ENCODE measurements at places on chromosomes 1 and 21. TPM values are rescaled to one million over a fixed set of nuclear protein-coding genes. Genes with fewer than 3 reads are reported as not detected.
A peak's percentile ranks its signal among the peaks of the same experiment; 100 is the strongest.

- no peak for DNase-seq
Observed at GRCh38 chr1:152159144-152159543, at the start of gene RPTN. Gene RPTN (minus strand): TSS chr1:152159228. CDS start chr1:152157889, 1,339 bp downstream.

Gene RAB3B
- total RNA-seq, result 1.4 TPM

DNA sequence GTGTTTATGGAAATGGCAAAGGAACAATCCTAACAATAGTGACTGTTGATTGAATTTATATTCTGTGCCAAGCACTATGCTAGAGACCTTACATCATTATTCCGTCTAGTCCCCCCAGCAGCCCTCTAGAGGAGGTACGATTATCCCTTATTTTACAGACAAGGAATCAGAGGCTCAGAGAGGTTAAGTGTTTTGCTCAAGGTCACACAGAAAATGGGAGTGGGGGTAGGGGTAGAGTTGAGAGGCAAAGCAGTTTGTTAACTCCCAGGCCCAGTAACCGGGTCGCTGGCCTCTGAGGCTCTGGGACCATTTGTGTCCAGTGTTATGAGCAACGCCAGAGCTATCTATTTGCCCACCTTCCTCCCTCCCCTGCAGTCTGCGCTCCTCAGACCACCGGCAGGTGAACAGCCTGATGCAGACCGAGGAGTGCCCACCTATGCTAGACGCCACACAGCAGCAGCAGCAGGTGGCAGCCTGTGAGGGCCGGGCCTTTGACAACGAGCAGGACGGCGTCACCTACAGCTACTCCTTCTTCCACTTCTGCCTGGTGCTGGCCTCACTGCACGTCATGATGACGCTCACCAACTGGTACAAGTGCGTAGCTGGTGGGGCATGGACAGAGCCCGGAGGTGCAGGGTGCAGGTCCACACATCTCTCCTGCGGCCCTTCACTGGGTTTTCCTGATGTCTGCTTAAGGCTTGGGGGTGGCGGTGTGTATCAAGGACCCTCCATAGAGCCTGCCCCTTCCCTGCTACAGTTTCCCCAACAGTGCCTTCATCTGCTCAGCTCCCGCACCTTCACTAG, 19.8 kb downstream of the SERINC2 start:
- DNase-seq, result no peak

Gene ZMPSTE24
- 20.7 TPM for total RNA-seq

DNA sequence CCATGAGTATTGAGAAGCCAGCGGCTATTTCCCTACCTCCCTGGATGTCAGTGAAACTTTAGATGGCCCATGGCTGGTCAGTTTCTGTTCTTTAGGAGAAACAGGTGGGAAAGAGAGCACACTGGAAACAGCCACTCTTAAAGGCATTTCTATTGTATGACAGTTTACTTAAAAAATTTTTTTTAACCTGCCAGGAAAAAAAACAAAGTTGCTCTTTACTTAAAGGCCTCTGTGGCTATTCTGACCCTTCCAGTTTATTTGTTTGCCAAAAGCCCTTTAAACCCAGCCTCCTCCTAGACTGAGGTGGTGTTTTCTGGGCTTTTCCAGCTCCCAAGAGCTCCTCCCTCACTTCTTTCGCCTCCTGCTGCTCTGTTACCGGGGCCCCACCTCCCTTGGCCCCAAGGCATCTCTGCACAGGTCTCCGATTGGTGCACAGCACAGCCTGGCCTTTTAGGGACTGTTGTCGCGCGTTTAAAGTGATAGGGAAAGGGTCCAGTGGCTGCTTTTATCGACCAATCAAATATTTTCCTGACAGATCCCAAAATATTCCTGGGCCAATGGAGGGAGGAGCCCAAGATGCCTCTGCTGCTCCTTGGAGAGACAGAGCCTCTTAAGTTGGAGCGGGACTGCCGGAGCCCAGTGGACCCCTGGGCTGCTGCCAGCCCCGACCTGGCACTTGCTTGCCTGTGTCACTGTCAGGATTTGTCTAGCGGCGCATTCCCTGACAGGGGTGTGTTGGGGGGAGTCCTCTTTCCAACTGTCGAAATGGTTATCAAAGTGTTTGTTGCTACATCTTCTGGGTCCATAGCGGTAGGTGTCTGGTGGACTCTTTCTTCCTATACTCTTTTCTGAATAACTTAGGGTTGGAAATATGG, at the start of gene SH3BGR:
Gene SH3BGR (plus strand): TSS at position 639 of the 875 bp plus-strand sequence. CDS start 127 bp downstream, at position 766.
- DNase-seq, result no peak

Gene EPHB2
- 24.5 TPM for total RNA-seq

Gene BCAR3
- 53.2 TPM for total RNA-seq

DNA sequence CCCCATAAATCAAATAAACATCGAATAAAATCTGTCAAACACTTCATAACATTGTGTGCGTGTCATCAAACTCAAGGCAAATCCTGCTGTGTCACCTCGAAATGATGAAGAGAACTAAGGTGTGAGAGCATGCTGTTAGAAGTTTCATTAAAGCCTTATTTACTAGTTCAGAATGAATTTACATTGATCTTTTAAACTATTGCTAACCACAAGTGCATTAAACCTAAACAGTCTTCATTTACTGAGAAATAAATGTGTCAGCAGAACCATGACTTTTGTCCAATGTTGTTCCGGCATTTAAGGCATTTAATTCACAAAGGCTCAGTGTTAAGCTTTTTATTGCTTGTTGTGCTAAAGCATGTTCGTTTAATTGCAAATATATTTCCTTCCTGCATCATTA, 474.4 kb downstream of the SETD4 start:
- no peak for DNase-seq

Gene SHE
- 19.8 TPM for total RNA-seq

- no peak for DNase-seq
Observed at GRCh38 chr21:41627428-41627827, 119.5 kb upstream of the TMPRSS2 start.

- DNase-seq, result peak; percentile 81
Observed at GRCh38 chr1:8439015-8439702, 121.2 kb downstream of the SLC45A1 start.

DNA sequence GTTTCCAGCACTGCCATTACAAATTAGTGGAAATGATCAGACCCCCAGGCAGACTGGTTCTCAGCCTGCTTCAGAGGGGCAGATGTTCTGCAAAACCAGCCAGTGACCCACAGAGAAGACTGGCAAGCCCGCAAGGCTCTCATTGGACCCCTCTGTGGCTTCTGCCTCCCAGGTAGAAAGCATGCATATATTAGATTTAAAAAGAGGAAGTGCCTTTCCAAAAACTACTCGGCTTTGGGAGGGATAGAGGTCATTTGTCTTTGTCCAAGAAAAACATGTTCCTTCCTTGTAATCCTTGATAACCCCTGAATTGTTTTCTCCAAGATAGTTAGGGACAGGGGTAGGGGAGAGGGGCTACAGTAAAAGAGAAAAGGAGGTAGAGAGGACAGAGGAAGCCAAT, 11.8 kb downstream of the HIVEP3 start:
- no peak for DNase-seq

Gene DHRS3
- total RNA-seq, result 121 TPM

GRCh38 chr1:18735224-18735997, 104.8 kb downstream of the PAX7 start:
- DNase-seq, result no peak

Gene PANK4
- total RNA-seq, result 66.9 TPM

Gene GMEB1
- total RNA-seq, result 11.4 TPM

GRCh38 chr1:35691080-35691479, 27.6 kb downstream of the C1orf216 start:
- DNase-seq, result no peak

GRCh38 chr1:210213335-210213734, 19.3 kb upstream of the SERTAD4 start:
- DNase-seq, result no peak

Gene CFAP107
- total RNA-seq, result not detected

DNA sequence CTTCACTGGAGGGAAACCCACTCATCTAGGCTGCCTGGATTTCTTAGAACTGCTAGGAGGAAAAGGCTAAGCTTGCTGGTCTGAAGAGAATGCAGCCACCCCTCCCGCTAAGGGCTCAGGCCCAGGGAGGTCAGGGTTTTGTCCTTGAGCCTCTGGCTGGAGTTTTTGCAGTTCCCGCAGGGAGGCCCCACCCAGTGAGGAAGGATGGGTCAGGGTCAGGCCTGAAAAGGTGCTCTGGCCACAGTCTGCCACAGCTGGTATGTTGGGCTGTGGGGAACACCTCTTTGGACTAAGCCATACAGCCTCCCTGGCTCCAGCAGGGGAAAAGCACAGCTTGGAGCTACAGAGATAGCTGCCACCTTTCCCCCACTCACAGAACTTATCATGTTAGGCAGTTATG, 71.4 kb upstream of the PAPPA2 start:
- DNase-seq, result no peak

Gene COL16A1
- 61.8 TPM for total RNA-seq

DNA sequence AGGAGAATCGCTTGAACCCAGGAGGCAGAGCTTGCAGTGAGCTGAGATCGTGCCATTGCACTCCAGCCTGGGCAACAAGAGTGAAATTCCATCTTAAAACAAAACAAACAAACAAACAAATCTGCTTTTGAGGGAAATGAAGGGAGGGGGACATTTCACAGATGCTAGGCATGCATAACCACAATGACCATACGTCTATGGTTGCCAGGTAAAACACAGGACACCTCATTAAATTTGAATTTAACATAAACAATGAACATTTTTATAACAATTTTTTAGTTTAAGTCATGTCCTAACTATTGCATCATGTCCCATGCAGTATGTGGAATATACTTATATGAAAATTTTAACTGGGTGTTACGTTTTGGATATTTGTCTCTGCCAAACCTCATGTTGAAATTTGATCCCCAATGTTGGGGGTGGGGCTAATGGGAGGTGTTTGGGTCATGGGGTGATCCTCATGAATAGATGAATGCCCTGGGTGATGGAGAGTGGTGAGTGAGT, 31.0 kb upstream of the ZBTB18 start:
- DNase-seq, result no peak

DNA sequence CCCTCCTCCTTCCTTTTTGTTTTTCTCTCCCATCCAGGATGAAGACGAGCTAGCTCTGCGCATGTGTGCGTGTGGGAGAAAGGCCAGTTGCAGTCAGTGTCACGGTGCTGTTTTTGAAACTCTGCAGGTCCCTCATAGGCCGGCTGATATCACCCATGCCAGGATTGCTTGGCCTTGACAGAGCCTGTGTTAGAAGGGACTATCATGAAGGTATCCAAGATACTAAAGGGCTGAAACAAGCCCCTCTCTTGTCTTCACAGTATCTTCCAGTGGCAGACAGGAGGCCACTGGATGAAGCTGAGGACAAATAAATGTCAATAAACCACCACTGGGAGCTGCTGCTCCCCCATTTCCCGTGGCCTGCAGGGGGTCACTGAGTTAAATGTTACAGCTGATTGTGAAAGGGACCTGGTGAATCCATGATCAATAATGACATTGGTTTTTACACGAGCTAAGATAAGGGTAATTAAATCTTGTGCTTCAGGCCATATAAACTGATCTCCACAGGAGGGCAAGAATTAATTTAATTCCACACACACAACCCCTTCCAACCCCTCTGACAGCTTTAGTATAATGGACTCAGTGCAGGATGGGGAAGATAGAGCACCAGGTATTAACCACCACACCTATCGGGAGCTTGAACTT, 64.6 kb upstream of the TARBP1 start:
- DNase-seq, result no peak

Gene PHLDA3
- 4.7 TPM for total RNA-seq

Gene TBX15
- not detected for total RNA-seq

DNA sequence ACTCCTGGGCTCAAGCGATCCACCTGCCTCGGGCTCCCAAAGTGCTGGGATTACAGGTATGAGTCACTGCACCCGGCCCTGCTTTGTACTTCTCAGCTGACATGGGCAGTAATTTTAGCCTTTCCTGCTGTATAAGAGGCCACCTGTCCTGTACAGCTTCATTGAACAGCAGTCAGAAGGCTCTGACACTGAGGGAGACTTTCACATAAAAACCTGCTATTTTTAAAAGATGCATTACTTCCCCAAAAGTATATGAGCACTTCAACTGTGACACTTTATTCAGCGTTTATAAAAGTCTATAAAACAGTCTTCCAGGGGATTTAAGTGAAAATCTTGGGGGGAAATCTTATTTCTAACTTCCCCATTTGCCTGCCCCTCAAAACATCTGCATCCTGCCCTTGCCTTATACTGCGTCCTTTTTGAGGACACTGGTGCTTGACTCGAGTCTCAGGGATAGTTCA, 17.6 kb downstream of the RNU5D-1 start:
- peak; percentile 72 for DNase-seq

GRCh38 chr1:195590649-195591048, 1017.6 kb downstream of the KCNT2 start:
- DNase-seq, result no peak

Gene APOBEC4
- total RNA-seq, result not detected

DNA sequence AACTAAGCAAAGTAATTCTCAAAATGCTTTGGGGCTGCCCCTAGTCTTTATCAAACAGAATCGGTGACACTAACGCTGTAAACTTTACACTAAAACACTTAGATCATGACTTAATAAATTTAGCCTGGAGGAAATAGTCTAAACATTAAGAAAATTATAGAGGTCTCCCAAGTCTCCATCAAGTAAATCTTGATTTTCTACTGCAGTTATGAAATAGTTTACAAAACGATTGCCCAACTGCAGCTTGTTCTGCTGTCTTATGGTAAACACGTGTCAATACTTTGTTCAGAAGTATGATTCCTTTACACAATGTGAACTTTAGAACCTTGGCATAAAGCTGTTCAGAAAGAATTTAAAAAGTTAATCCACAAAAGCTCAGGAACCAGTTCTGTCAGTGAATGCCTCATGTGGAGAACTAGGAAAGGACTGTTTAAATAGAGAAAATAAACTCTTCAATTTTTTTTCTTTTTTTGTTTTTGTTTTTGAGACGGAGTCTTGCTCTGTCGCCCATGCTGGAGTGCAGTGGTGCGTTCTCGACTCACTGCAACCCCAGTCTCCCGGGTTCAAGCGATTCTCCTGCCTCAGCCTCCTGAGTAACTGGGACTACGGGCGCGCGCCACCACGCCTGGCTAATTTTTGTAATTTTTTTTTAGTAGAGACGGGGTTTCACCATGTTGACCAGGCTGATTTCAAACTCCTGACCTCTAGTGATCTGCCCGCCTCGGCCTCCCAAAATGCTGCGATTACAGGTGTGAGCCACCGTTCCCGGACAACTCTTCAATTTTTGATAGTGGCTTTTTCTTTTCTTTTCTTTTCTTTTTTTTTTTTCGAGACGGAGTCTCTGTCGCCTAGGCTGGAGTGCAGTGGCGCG, 1.6 kb downstream of the DDI2 start:
- DNase-seq, result no peak

- no peak for DNase-seq
Observed at GRCh38 chr21:46168659-46169386, 13.4 kb upstream of the FTCD start.

DNA sequence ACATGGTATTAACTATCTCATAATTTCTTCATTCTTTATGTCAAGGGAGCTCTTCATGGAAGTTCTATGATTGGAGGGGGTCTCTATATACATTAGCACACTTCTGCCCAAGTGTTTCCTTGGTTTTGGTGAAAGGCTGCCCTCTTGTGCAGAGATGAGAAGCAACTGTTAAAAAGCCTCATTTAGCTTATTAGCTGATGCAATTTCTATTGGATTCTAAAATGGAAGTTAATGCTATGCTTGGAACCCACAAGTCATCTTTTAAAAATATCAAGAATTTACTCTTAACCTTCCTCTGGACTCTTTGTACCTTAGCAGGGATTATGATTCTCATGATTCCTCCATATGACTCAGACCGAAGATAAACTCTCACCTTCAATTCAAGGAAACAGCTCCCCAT, 328.9 kb downstream of the PTBP2 start:
- no peak for DNase-seq

Gene SPRR2E
- total RNA-seq, result not detected

Gene CNN3
- 97.6 TPM for total RNA-seq

Data from Peyer's patch (tissue), 4 donors.